ENCODE measurements at places on chromosomes 13 and 19.

GRCh38 chr13:66821551-66821950, 408.6 kb downstream of the PCDH9 start:
- no peak for DNase-seq

DNA sequence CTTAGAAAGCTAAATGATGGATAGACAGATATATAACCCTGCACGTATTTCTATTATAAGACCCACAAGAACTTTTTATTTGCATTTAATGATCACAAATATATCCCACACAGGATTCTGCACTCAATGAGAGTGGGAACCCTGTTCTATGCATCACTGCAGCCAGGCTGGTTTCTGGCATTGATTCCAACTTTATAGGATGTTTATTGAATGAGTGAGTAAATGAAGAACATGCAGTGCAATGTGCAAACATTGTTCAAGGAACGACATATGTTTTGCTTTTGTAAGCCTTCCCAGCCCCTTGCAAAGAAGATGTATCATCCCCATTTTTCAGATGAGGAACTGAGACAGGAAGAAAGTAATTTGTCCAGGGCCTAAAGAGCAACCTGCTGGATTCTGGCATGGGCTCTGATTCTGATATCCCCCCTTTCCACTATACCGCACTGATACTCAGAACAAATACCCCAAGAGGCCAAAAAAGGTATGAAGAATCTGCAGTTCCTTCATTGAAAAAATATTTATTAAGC, 246.3 kb downstream of the LACC1 start:
- no peak for DNase-seq

DNA sequence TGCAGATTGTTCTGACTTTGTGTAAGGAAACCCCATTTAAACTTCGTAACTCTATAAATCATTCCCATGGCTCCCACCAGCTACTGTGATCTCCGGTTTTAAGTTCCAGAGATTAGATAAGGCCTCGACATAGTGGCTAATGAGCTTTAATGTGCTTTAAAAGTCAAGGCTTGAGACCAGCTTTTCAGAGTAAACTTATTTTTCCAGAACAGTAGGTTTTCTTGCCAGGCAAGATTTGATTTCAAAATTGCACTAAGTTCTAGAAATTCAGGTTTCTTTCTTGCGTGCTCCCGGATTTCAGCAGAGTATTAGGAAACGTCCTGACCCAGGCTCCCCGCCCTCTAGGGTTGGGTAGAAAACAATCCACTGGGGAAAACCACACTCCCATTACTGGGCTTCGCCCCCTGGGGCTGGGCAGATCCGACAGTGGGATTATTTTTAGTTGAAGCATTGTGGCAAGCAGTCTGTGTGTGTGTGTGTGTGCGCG, 43.3 kb downstream of the CRYL1 start:
- DNase-seq, result no peak

GRCh38 chr13:97376981-97377380, 57.0 kb upstream of the RAP2A start:
- DNase-seq, result no peak

All from mesenchymal stem cell (in vitro differentiated cells and primary cell).